ENCODE measurements at places on chromosomes 4 and X.

- no peak for DNase-seq
Measured at GRCh38 chr4:48109413-48110263, 24.4 kb downstream of the TXK start.

- DNase-seq = no peak
Measured at GRCh38 chr4:131613086-131613823, 1535.8 kb upstream of the PCDH10 start.

- no peak for DNase-seq
Measured at GRCh38 chr4:183797445-183798300, 107.4 kb upstream of the STOX2 start.

DNA sequence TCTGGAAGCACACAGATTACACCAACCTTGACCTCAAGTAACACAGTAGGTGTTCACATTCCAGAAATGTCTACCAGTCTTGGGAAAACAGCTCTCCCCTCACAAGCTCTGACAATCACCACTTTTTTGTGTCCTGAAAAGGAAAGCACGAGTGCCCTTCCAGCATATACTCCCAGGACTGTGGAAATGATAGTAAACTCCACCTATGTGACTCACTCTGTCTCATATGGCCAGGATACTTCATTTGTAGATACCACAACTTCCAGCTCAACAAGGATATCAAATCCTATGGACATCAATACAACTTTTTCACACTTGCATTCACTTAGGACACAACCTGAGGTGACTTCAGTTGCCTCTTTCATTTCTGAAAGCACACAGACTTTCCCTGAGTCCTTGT is 46.9 kb downstream of the ADGRG4 start:
- DNase-seq = no peak

DNA sequence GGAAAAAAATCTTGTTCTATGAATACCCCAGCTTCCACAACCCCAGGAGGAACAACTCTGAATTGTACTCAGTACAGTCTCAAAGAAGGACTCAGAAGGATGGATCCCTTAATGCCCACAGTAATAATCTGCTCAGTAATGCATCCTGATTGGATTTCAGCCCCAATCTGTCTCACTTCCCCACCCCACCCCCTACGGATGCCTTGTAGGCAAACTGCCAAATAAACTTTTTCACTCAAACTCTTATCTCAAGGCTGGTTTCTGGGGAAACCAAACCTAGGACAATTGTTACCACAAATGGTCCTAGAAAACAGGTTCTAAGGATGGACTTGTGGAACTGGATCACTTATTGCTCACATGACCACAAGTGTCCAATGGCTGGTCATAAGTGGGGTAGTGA is 1021.8 kb upstream of the INTU start:
- no peak for DNase-seq

Measured in osteocyte (in vitro differentiated cells).